ENCODE measurements at places on chromosomes 5 and 9.

DNA sequence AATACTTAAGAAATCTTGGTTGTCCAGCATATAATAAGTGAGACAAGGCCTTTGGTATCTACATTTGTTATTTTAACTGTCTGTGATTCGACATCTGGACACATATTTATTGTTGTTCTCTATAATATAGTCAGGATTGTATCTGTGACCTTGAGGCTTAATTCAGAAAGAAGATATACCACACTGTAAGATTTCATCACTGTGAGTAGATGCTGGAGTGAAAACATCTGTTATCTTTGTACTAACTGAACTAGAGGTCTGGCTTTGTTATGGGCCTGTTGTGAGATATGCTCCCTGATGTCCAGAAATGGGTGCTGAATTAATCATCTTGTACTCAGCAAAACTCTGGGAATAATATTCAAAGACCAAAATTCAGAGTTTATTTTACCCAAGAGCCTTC lies 148.5 kb downstream of the ISOC1 start:
- no peaks in the 10 kb centered on the region for H3K4me1 ChIP-seq
- no peak overlapping the region for H3K27ac ChIP-seq
- DNase-seq = no peak
- no peaks in the 10 kb centered on the region for H3K36me3 ChIP-seq

- H3K4me1 ChIP-seq = no peaks in the 10 kb centered on the region
- H3K27me3 ChIP-seq = no peaks in the 10 kb centered on the region
- no peak overlapping the region for H3K4me3 ChIP-seq
- no peak for DNase-seq
- no peaks in the 10 kb centered on the region for H3K36me3 ChIP-seq
Observed at GRCh38 chr9:113461943-113462342, 1.6 kb upstream of the RGS3 start.

DNA sequence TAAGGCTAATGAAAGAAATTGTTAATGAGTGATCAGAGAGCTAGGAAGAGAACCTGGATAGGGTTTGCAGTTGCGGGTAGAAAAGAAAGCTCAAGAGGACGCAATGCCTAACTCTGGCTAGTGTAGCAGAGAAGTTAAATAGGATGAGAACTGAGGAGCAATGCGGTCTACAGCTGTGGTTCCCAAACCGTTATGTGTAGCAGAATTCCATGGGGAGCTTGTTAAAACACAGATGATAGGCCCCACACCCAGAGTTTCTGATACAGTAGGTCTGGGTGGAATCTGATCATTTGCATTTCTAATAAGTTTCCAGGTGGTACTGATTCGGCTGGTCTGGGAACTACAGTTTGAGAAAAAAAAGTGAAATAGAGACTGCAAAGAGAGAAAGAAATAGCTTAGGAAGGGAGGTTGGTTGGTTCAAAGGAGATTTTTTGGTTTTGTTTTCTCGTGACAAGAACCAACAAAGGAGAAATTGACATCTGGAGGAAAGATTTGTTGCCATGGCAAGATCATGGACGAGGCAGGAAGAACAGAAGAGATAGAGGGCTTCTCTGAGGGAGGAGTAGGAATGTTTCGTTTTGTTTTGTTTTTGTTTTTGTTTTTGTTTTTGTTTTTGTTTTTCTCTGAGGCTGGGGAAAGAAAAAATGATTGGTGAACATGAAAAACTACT lies 276.1 kb downstream of the ARRDC3 start:
- H3K27me3 ChIP-seq = no peaks in the 10 kb centered on the region
- H3K36me3 ChIP-seq = no peaks in the 10 kb centered on the region
- no peak overlapping the region for H3K27ac ChIP-seq

DNA sequence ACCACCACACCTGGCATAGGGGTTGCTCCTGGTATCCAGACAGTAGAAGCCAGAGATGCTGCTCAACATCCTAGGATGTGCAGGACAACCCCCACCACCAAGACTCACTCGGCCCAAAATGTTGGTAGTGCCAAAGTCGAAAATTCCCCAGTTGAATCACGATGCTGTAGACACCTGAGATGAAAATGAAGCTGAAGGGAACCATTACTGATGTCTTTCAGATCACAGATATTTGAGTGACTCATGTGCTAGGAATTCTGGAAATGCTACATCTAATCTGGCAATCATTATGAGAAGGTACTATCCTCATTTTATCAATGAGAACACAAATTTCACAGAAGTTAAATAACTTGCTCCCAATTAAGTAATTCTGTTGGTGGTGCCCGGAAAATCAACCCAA lies 21.0 kb upstream of the UBE2QL1 start:
- H3K27ac ChIP-seq = no peak overlapping the region
- H3K4me3 ChIP-seq = no peak overlapping the region
- H3K27me3 ChIP-seq = no peaks in the 10 kb centered on the region

DNA sequence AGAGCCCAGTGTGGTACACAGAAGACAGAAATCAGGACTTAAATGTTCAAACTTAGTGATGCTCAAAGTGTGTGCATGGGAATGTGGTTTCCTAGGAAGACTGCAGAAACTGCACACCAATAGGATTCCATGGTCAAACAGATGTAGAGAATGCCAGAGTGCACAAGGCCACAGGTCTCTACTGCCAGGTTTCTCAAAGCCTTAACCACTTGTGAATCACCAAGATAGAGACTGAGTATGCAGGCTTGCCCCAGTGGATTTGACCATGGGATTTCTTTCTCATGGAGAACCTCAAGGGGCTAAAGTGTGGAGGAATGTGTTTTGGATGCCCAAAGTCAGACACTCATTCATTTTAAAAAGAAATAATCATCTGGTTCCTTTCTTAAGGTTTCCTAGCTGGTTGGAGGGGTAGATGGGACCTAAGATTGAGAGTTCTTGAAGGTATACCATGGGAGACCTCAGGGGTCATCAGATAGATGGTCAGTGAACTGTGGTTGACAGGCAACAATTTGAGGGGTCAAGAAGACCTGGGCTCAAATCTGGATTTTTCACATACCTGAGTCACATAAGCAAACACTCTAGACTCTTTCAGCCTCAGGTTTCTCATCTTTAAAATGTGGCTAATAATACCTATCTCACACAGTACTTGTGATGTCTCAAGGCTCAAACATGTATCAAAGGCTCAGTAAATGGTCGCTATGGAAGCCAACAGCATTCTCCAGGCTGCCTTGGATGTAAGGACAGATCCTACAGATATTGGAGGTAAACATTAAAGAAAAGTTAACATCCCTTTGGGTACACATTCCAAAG lies 81.1 kb downstream of the BOD1 start:
- DNase-seq = no peak
- H3K27ac ChIP-seq = no peak overlapping the region
- no peaks in the 10 kb centered on the region for H3K27me3 ChIP-seq
- no peak overlapping the region for H3K4me3 ChIP-seq

DNA sequence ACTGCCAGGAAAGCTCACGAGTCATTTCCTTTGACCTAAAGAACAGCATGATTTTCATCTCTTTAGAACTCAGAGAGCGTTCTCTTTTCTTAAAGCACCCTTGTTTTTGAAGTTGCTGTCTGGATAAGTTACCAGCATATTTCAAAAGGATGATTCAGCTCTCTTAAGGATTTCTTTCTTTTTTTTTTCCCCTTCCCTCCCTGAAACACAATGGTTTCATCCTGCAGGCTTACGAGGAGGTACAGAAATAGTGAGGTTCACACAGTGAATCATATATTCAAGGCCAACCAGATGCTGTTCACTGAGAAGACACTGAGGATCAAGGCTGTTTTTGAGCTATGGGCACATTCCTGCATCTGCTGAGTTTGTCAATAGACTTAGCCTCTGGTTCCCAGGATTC lies 257.2 kb downstream of the KIF4B start:
- no peak overlapping the region for H3K4me3 ChIP-seq
- no peak overlapping the region for H3K27ac ChIP-seq
- no peaks in the 10 kb centered on the region for H3K36me3 ChIP-seq
- H3K4me1 ChIP-seq = no peaks in the 10 kb centered on the region

DNA sequence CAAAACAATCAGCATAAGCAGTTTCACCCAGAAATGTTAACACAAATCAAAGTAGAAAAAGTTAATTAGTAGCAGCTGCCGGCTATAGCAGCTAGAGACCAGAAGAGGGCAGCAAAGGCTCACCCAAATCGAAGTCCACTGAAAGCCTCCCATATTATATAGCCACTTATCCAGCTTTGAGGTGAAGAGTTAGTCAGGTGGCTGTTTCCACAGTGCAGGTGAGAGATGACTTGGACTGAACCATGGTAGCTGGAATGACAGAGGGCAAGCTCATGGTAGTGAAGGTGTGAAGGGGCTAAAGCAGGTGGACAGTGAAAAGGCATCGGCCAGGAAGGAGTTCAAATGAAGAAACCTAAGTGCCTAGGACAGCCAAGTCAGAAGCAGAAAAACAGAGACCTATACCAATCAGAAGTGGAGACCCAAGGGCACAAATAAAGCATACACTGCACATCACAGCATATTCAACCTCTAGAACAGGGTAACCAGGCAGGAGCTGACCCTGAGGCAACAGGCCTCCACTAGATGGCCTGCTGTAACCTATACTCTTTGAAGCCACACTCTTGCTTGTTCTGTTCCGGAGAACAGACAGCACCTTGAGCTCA lies 7.2 kb upstream of the RNF38 start:
- no peaks in the 10 kb centered on the region for H3K27me3 ChIP-seq
- peaks cover 6% of the 10 kb centered on the region for H3K4me1 ChIP-seq
- H3K4me3 ChIP-seq = no peak overlapping the region

DNA sequence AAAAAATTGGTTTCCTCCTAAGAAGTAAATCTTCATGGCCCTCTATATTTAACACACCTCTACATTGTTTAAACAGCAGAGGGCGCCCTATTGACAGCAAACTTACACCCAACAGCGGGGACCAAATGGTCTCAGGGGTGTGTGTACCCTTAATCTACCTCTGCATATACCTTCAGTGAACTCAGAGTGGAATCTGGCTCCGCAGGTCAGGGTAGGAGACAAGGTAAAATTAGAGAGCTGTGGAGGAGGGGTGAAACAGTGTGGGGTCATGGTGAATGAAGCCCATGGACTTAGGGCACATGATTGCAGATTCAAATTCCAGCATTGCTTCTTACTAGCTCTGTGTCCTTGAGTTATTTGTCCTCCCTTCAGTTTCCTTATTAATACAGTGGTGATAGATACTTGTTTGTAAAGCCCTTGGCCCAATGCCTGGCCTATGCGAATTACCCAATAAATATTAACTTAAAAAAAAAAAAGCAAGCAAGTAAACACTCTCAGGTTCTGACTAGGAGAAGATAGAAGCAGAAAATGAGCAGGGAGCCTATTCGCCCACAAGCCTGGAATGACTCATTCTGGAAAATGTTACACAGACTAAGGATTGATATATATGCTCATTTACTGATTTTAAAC lies 122.9 kb downstream of the CAVIN4 start:
- no peak overlapping the region for H3K27ac ChIP-seq
- no peaks in the 10 kb centered on the region for H3K27me3 ChIP-seq
- no peaks in the 10 kb centered on the region for H3K36me3 ChIP-seq
- no peaks in the 10 kb centered on the region for H3K4me1 ChIP-seq

GRCh38 chr9:124506433-124506832 lies 766 bp downstream of the NR5A1 start:
- H3K4me3 ChIP-seq = no peak overlapping the region
- DNase-seq = no peak
- no peak overlapping the region for H3K27ac ChIP-seq
- H3K27me3 ChIP-seq = peaks cover 14% of the 10 kb centered on the region

DNA sequence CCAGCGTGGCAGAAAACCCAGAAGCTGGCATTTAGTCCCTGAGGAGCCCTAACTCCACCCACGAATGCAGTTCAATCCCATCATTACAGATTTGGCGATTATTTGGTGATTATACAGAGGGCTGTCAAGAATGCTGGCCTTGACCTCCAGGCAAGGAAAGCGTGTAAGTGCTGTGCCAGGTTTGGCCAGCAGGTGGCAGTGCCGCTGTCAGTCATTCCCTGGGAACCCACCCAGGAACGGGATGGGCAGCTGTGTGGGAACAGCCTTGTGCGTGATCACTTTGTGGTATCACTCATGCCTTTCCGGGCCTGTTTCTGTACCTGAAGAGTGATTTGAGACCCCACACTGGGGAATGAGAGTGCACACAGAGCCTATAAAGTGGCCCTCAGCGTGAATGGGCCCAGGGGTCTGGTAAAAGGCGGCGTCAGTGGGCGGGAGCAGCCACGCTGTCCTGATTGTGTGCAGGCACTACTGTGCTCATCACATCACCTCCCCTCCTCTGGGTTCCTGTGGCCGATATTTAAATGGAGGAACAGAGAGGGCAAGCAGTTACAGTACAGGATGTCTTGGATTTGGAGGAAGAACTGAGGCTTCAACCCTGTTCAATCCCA lies 215.6 kb downstream of the ROR2 start:
- no peaks in the 10 kb centered on the region for H3K36me3 ChIP-seq
- no peaks in the 10 kb centered on the region for H3K4me1 ChIP-seq
- no peak overlapping the region for H3K27ac ChIP-seq
- no peak overlapping the region for H3K4me3 ChIP-seq
- peak; percentile 64 for DNase-seq

- no peak overlapping the region for H3K27ac ChIP-seq
- H3K27me3 ChIP-seq = no peaks in the 10 kb centered on the region
- no peak for DNase-seq
- peaks cover 13% of the 10 kb centered on the region for H3K4me1 ChIP-seq
Observed at GRCh38 chr9:136486823-136487620, 4.2 kb upstream of the SEC16A start.

GRCh38 chr5:60803712-60804111 lies 40.4 kb downstream of the ELOVL7 start:
- H3K27ac ChIP-seq = no peak overlapping the region
- DNase-seq = no peak
- H3K4me1 ChIP-seq = no peaks in the 10 kb centered on the region
- H3K27me3 ChIP-seq = no peaks in the 10 kb centered on the region

- no peak overlapping the region for H3K27ac ChIP-seq
- no peaks in the 10 kb centered on the region for H3K27me3 ChIP-seq
- DNase-seq = no peak
- peaks cover 4% of the 10 kb centered on the region for H3K4me1 ChIP-seq
- H3K36me3 ChIP-seq = no peaks in the 10 kb centered on the region
- no peak overlapping the region for H3K4me3 ChIP-seq
Observed at GRCh38 chr9:105062222-105062855, 134.4 kb upstream of the ABCA1 start.

DNA sequence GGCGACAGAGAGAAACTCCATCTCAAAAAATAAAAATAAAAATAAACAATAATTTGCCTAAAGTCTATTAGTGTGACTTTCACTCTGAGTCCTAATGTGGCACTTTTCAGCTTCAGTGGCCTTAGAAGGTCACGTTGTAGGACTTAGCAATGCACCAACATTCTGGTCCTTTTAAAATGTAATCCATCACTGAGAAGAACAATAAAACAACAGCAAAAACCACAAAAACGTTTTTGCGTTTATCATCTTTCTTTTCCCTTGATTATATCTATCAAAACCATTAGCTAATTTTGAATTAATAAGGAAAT lies 190.1 kb upstream of the ZNF608 start:
- DNase-seq = no peak
- no peaks in the 10 kb centered on the region for H3K27me3 ChIP-seq
- H3K4me3 ChIP-seq = no peak overlapping the region
- H3K27ac ChIP-seq = no peak overlapping the region
- no peaks in the 10 kb centered on the region for H3K36me3 ChIP-seq
- H3K4me1 ChIP-seq = no peaks in the 10 kb centered on the region

DNA sequence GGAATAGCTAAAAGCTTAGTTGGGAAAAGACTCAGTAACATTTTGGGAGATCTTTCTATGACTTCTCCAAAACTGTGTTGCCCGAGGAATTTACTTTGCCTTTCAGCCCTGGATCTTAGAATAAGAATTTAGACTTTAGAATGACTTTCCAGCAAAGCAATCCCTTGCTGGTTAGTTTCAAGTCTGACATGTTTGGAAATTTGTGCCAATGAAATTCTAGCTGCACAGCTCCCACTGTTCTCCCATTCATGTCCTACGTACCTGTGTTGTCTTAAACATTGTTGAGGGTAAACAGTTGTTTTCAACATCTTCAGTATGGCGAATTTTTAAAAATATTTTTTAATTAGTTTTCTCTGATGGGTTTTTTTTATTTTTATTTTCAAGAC lies 111.4 kb downstream of the CCDC192 start:
- no peaks in the 10 kb centered on the region for H3K36me3 ChIP-seq
- H3K4me3 ChIP-seq = no peak overlapping the region
- no peaks in the 10 kb centered on the region for H3K27me3 ChIP-seq
- H3K4me1 ChIP-seq = no peaks in the 10 kb centered on the region

All from CD8-positive, alpha-beta memory T cell (primary cell).